ENCODE measurements at places on chromosomes 12 and 14.
A peak's percentile ranks its signal among the peaks of the same experiment; 100 is the strongest.

DNA sequence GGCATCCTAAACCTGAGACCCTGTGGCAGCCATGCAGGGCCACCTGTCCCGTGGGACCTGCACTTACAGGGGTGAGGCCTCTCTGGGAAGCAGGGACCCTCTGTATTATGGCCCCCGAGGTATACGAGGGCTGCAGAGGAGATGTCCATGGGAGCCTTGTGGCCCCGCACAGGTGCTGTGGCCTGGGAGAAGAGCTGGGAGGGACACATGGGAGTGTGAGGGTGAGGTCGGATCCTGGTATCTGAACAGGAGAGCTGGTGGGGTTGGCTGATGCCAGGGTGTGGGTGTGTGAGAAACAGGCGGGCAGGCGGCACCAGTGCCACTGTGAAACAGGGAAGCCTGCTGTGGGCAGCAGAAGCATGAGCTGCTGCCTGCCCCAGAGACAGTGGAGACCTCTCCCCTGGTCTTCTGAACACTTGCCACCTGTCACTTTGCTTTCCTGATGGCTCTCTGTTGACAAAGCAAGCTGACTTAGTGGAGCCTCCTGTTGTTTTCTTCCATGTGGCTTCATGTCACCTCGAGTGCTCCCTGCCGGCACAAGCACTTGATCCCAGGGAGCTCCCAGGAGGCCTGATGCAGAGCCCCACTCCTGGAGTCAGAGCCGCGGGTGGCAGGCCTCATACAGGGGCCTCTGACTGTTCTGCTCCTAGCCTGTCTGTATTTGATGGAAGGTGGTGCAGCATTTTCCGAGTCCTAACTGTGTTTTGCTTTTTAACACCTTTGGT, 19.8 kb upstream of the AMN start:
- no peak for DNase-seq

DNA sequence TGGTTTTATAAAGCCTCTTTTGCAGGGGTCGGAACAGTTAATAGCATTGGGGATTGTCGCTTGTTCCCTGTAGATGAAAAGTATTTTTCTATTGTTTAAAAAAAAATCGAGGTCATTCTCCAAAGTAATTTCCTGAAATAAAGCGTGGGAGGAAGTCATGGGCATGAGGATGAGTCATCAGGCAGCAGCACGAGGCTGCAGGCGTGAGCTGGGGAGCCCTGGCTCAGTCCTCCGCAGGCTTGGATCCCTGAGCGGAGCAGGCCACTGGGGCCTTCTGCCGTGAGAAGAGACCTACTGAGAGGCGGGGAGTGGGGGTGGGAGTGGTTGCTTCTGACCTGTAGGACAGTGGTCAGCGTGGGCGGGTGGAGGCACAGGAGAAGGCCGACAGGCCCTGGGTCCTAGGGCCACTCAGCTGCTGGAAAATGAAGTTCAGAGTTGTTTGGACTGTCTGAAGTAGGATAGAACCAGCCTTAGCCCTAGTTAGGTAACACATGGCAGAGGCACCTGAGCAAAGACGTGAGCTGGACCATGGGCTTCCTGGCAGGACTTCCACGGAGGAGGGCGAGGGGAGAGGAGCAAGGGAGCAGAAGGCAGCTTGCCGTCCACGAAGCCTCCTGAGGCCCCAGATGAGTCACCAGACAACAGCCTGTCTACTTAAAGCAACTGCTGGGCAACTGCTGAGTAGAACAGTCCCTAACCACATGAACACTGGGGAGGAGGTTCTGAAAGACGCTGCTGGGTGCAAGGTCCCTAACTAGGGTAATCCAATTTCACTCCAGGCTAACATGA, 21.1 kb upstream of the LGALS3 start:
- peak; percentile 99 for DNase-seq

GRCh38 chr12:42145552-42146215, 1.0 kb upstream of the GXYLT1 start:
- peak; percentile 18 for DNase-seq

DNA sequence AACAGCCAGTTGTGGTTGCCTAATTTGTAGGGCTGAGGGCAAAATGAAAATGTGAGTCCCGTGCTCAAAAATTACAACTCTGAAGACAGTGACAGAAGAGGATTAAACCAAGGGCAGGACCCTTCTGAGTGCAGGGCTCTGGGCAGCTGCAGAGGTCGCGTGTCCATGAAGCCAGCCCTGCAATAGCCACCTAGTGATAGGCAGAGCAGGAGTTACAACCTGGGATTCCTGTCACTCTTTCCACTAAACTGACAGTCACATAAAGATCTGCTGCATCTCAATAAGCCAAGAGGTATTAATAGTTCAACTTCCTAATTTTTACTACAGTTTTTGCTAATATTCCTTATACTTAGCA, 94.1 kb downstream of the SLC2A13 start:
- DNase-seq: no peak

GRCh38 chr14:69980457-69981425, 101.5 kb downstream of the SMOC1 start:
- DNase-seq: no peak

GRCh38 chr12:57236201-57236924, 6.9 kb downstream of the SHMT2 start:
- no peak for DNase-seq

DNA sequence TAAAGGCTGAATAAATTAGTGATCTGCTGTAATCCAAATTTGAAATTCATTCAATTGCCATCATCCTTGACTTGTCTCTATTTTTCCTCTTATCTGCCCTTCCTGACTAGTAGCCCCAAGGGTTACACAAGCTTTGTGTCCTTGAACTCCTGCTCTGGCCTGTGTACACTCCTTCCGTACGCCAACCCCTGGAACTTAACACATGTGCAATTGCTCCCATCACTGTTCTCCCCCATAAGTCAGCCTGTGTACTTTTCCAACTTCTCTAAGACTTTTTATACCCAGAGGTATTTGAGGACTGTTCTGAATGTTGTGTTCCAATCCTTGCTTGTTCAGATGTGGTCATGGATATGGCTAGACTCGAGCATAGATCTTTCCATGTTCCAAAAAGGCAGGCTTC, 171.1 kb upstream of the G2E3 start:
- DNase-seq: no peak

GRCh38 chr12:128637642-128638606, 185.8 kb downstream of the SLC15A4 start:
- no peak for DNase-seq

- DNase-seq: no peak
These were observed 24.2 kb downstream of the GNPNAT1 start for GRCh38 chr14:52767058-52767833.

DNA sequence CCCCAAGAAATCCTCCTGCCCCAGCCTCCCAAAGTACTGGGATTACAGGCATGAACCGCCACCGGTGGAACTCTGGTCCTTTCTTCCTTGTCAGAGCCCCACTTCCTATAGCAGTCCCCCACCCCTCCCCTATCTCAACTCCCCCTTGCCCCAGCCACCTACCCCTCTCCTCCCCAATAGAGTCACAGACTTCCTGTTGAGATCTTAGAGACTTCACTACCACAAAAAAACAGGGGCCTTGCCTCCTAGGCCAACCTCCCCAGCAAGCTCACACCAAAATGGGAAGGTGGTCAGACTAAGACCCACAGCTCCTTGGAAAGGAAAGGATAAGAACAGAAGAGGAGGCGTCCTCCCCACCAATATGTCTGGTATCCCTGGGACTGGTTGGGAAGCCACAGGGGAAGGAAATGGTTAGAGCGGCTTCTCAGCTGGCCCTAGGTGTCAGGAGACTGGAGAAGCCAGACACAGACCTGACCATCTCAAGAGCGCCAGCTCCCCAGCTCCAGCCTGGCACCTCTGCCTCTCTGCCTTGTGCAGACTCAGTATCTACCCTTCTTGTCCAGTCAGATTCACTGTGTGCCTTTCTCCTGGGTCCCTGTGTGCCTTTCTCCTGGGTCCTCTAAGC, 8.5 kb downstream of the ITGB7 start:
- DNase-seq: no peak

- no peak for DNase-seq
These were observed 272.9 kb downstream of the EGLN3 start for GRCh38 chr14:33678005-33678404.

DNA sequence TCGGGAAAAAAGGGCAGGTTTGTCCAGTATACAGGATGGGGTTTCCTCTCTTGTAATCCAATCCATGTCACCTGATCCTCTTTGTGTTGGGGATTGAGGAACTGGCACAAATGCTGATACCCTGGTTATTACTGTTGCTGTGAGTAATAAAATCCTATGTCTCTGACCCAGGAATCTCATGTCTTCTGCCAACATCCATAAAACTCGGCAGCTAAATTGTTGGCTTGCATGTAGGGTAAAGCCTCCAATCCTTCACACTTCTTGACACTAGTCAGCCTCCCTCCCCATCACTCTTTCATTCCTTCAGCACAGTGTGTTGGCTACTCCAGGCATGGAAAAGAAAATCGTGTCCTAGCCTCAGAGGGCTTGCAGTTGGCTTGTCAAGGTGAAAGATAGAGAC, 9.2 kb upstream of the NOS1 start:
- DNase-seq: no peak

DNA sequence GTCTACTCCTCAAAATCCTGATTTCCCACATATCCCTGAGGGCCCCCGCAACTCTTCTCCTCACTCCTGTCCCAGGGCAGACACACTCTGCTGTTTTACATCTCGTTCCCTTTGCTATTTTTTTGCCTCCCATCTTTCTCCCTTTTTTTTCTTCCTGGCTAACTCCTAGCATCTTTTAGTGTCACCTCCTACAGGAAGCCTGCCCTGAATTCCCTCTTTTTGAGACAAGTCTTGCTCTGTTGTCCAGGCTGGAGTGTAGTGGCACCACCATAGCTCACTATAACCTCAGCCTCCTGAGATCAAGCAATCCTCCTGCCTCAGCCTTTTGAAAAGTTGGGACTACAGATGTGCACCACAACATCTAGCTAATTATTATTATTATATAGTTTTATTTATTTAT, 13.3 kb downstream of the MORN3 start:
- DNase-seq: no peak

DNA sequence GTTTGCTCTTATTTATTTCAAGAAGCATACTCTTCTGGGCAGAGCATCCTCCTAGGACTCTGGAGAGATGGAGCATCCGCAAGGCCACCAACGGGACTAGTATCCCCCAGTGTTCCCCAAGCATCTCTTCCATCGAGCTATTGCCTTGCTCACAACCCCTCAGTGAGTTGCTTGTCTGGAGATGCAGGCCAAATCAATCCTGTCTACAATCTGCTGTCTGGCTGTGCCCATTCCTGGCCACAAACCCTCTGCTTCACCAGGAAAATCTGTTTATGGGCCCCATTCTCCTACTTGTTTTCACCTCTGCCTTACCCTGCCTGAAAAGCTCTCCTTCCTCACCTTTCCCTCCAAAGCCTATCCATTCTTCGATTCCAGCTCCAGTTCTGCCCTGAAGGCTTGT, 219.2 kb downstream of the CACNA1C start:
- no peak for DNase-seq

DNA sequence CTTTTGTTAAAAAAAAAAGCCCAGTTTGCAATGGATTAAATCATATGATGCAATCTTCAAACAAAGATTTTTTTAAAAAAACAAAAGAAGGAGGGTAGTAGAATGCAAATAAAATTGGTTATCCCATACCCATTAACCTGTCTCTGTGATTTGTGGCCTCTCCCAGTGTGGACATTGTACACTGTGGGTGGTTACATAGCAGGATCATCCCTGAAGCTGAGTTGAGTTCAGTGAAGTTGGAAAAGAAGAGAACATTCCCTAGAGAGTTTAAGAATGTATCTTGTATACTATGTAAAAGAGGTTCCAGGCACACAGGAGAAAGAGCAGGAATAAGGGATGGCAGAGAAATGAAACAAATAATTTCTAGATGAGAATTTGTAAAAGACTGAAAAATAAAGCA, 142.4 kb upstream of the SLC16A7 start:
- DNase-seq: no peak

- DNase-seq: no peak
These were observed 217.3 kb downstream of the PPM1H start for GRCh38 chr12:62717643-62718042.

- peak; percentile 58 for DNase-seq
These were observed 37.0 kb upstream of the P2RX7 start for GRCh38 chr12:121095544-121096198.

- peak; percentile 30 for DNase-seq
These were observed 28.5 kb downstream of the CPM start for GRCh38 chr12:68904351-68904962.

DNA sequence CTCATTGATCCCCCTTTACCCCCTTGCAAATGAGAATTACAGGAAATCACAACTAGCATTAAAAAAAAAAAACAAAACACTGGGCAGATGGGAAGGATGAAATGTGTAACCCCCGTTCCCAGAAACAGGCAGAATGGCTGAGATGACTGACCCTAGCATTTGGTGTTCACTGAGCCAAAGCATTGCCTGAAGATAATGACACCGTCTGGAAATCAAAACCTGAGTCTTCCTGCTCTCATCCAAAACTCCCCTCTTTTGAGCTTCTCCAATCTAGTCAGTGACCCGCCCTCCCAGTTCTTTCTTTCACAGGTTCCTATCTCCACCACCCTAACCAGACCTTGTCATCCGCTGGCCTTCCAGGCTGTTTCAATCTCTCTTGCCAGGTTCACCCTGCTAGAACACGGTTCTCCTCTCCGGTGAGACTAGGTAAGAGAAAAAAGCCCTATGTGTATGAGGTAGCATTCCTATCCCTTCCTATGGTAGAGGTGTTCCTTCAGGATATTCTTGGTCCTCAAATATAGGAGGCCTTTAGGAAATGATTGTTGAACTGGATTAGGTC, 21.3 kb downstream of the SUSD6 start:
- DNase-seq: no peak

DNA sequence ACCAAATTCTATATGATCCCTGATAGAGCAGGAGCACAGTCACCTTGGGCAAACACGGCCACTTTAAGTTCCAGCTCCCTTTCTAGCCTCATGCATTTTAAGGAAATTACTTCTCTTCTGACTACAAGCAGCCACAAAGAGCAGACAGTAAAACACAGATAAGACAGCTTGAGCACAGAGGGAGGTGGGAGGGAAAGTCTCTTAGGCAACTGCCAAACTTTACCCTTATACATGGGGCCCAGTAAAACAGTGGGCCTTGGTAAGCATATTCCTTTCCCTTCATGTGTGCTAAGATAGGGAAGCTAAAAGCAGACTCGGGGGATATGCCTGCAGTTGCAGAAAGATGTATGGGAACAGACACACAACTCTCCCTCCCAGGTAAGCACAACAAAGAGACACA, 235.9 kb downstream of the CPNE8 start:
- DNase-seq: peak; percentile 15

DNA sequence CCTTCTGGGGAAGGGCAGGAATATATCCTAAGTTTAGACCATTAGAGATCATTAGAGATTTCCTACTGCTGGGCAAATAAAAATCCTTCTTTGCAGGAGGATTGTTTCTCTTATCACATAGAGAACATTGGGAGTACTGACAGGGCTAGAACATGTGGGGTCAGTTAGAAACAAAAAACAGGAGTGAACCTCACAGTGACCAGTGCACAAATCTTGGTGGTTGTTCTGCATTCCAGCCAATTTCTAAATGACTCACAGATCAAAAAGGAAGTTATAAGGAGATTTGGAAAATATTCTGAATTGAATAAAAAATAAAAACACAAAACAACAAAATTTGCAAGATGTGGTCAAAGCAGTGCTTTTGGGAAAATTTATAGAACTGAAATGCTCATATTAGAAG, 118.8 kb downstream of the LLPH start:
- peak; percentile 47 for DNase-seq

GRCh38 chr14:36514278-36515104, 5.5 kb downstream of the NKX2-1 start:
- no peak for DNase-seq
